Left colon (tissue), 2 donors: ENCODE measurements at places on chromosomes 7 and 10. TPM values are rescaled to one million over a fixed set of nuclear protein-coding genes. Genes with fewer than 3 reads are reported as not detected.

The ABCB4 gene
- total RNA-seq = 0.78 TPM

The KIAA1549 gene
- 3.3 TPM for total RNA-seq

The HOXA3 gene
- 16.4 TPM for total RNA-seq

DNA sequence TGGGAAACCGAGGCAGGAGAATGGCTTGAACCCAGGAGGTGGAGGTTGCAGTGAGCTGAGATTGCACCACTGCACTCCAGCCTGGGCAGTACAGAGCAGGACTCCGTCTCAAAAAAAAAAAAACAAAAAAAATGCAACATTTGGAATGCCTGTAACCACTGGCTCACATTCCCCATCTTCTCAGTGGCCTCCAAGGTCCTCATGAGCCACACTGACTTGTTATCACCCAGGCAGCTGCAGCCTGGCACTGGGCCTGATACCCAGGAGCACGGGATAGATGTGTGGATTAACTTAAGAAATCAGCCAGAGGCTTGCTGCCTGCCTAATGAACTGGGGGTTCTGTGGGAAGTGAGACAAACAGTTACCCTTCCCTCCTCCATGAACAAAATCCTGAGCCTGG lies 23.0 kb downstream of the JCAD start:
- DNase-seq = no peak

DNA sequence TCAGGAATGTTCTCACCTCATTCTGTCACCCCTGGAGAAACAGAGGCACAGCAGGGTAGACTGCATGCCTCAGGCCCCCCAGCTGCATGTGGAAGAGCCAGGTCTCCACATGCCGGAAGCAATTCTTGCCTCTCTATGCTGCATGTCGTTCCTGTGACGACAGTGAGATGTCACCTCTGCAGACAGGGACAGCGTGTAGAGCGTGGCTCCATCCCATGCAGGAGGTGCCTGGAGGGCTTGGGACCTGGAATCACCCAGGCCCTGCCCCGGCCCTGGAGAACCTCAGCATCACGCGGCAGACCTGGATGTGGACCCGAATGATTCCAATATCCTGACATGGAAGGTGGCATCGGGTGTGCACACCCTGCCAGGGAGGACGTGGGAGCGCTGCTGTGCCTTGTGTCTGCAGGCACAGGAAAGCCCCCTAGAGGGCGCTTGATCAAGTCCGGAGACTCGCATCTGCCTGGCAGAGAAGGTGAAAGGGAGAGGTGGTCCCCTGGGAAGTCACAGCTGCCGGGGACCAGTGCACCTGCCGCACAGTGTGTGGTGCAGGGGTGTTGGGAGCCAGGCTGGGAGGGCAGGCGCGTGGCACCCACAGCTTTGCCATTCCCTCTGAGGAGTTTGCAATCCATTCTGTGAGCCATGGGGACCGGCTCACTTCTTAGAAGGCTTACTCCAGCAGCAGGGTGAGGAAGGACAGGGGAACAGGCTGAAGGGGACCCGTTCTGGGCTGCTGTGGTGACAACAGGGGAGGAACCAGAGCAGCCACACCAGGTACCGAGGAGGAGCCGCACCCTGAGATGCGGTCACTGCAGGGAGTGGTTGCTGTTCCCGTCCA lies 45.3 kb upstream of the EN2 start:
- DNase-seq = no peak

- peak; percentile 95 for DNase-seq
Measured at GRCh38 chr10:99430451-99431189, at the start of gene GOT1. GOT1 (minus strand) TSS chr10:99430624; CDS start chr10:99430565, 59 bp downstream.

- DNase-seq = no peak
Measured at GRCh38 chr10:124095096-124095495, 1.7 kb upstream of the CHST15 start.

GRCh38 chr7:100946766-100947365 lies 2.5 kb upstream of the MUC3A start:
- DNase-seq = no peak
